ENCODE measurements at places on chromosomes 11 and 22.

- no peak for DNase-seq
Measured at GRCh38 chr22:29078036-29078868, 5.4 kb downstream of the KREMEN1 start.

DNA sequence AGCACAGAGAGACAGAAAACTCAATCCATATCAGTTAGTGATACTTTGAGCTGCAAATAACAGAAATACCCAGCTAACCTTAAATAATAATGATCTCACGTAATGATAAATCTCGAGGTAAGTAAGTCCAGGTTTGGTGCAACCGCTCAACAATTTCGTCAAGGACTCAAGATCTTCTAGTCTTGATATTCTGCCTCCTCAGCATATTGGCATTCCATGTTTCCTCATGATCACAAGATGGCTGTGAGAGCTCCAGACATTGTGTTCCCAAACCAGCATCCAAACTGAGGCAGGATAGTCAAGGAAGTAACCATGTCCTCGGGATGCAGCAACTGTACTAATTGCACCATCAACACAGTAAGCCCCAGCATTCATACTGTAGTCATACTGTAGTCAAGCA is 7.5 kb upstream of the LARGE1 start:
- DNase-seq = no peak

DNA sequence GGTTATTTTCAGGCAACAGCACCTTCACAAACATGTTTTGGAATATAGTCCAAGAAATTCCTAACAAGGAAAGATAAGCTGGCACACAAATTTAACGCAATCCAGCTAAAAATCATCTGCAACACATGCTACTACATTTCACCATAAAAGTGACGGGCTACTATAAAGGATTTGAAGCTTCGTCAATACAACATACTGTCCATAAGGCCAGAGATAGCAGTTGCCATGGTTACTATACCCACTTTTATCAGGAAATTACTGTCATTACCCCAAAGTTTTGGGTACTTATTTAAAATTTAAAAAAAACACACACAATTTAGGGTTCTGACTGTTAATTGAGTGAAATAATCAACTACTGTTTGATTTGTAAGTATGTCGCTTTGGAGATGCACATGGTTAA is 6.9 kb downstream of the PHF21A start:
- DNase-seq = no peak

- DNase-seq = no peak
Measured at GRCh38 chr22:35966314-35967045, 62.1 kb downstream of the RBFOX2 start.

GRCh38 chr11:1521382-1522080 is 35.0 kb upstream of the MOB2 start:
- no peak for DNase-seq

- DNase-seq = no peak
Measured at GRCh38 chr11:85525686-85526085, 101.5 kb downstream of the DLG2 start.

DNA sequence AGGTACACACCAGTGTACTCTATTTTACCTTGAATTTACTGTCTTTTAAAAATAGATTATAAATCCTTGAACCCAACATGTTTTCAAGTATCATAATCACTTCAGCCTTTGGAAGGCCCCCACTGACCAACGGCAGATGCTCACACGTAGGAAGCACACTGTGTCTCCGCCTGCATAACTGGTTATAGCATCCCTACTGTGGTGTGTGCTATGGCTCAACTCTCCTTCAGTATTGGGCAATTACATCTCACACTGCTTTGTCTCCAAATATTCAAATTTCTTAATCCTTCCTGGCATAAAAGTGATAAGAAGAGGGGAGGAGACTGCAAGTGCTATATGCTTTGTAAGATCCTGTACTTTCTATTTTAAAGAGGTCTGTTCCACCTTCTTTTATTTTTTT is 165.7 kb downstream of the CADM1 start:
- DNase-seq = no peak

GRCh38 chr11:30452114-30452513 is 129.2 kb downstream of the ARL14EP start:
- no peak for DNase-seq

- DNase-seq = no peak
Measured at GRCh38 chr22:22479999-22480532, 28.5 kb downstream of the ZNF280B start.

DNA sequence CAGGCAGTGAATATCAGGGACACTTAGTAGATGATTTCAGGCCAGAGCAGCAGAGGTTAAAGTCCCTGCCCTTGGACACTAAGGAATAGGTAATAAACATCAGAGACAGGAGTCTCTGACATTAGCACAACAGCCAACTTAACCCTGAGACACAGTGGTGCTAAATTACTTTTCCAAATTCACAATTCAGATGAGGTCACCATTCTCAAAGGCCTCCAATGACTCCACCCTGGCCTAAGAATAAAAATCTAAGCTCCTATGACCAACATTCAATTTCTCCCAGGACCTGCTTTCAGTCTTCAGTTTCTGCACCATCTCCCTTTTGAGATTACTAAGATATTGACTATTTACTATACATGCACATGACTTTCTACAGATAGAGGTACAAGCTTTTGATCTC is 42.0 kb downstream of the BLID start:
- no peak for DNase-seq

GRCh38 chr22:19464546-19464945 is 14.4 kb downstream of the UFD1 start:
- DNase-seq = no peak
